ENCODE measurements at places on chromosomes 5 and 9. TPM values are rescaled to one million over a fixed set of nuclear protein-coding genes. Genes with fewer than 3 reads are reported as not detected.

The ENDOG gene
- total RNA-seq = 9.4 TPM

The CDX1 gene
- total RNA-seq = not detected

The POU5F2 gene
- 1.4 TPM for total RNA-seq

The KIF4B gene
- under 0.01 TPM for total RNA-seq

The IFNA10 gene
- total RNA-seq = not detected

The MARCOL gene
- total RNA-seq = not detected

The C5orf15 gene
- 47.5 TPM for total RNA-seq

The SEMA6A gene
- under 0.01 TPM for total RNA-seq

The TAF11L10 gene
- total RNA-seq = 0.39 TPM

The PCDHB2 gene
- total RNA-seq = 1.2 TPM

The VCAN gene
- 1.6 TPM for total RNA-seq

The PRLR gene
- total RNA-seq = 25.5 TPM

The SPINK13 gene
- not detected for total RNA-seq

The RELL2 gene
- total RNA-seq = 7.5 TPM

The CAVIN4 gene
- 0.79 TPM for total RNA-seq

The HACD4 gene
- total RNA-seq = 25.9 TPM

The SLC6A18 gene
- not detected for total RNA-seq

The UAP1L1 gene
- total RNA-seq = 15.5 TPM

The COL23A1 gene
- total RNA-seq = not detected

The FCN1 gene
- not detected for total RNA-seq

The CSF2 gene
- total RNA-seq = not detected

The PCDHB6 gene
- total RNA-seq = 0.39 TPM

The AJM1 gene
- total RNA-seq = 1.2 TPM

The SLC6A7 gene
- total RNA-seq = not detected

The IL9 gene
- total RNA-seq = not detected

The ZNF618 gene
- 0.39 TPM for total RNA-seq

The CDKN2A gene
- 36.4 TPM for total RNA-seq

The ATG10 gene
- total RNA-seq = 17.3 TPM

The SAXO1 gene
- 0.11 TPM for total RNA-seq

The ARHGEF37 gene
- total RNA-seq = 3.7 TPM

The PCDHGC3 gene
- total RNA-seq = 9.4 TPM

The TLR4 gene
- total RNA-seq = 0.43 TPM

The HAVCR2 gene
- 0.22 TPM for total RNA-seq

The SLCO6A1 gene
- not detected for total RNA-seq

The FAM170A gene
- total RNA-seq = not detected

The PPIP5K2 gene
- 55.0 TPM for total RNA-seq

The FAM221B gene
- total RNA-seq = not detected

The SH3GL2 gene
- not detected for total RNA-seq

The GABRA6 gene
- not detected for total RNA-seq

The PAEP gene
- total RNA-seq = not detected

The PPP3R2 gene
- total RNA-seq = not detected

The LMBRD2 gene
- total RNA-seq = 5.1 TPM

The IFNE gene
- 0.79 TPM for total RNA-seq

The SAPCD2 gene
- 2.4 TPM for total RNA-seq
